NCI-H1930 (cell line): ENCODE measurements at places on chromosomes 13 and 19.

DNA sequence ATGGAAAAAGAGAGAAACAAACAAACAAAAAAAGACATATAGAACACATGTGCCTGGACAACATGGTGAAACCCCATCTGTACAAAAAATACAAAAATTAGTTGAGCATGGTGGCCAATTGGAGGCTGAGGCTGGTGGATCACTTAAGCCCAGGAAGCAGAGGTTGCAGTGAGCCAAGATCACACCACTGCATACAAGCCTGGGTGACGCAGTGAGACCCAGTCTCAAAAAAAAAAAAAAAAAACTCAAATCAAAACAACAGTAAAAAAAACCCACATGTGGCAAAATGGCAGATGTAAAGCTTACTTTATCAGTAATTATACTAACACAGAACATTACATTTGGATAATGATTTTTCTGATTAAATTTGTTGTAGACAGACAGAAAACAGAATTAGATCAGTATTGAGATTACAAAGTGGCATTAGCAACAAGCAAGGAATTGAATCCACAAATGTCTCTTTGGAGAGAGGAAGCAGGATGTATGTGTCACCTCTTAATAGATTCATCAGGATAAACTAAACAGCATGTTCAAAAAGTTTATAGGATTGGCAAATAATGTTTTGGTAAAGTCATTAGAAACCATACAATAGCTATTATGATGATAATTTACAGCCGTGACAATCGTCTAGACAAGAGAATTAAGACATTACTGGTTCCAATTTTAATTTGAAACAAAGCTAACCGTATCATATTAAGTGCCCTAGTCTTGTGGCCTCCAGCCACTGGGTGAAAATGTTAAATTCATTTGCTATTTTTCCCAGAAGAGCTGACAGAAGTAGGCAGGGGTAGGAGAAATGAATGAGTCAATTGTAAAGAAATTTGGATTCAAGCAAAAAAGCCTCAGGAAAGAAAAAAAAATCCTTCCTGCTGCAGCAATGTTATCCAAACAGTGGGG is 206.0 kb downstream of the FGF14 start:
- DNase-seq = no peak

DNA sequence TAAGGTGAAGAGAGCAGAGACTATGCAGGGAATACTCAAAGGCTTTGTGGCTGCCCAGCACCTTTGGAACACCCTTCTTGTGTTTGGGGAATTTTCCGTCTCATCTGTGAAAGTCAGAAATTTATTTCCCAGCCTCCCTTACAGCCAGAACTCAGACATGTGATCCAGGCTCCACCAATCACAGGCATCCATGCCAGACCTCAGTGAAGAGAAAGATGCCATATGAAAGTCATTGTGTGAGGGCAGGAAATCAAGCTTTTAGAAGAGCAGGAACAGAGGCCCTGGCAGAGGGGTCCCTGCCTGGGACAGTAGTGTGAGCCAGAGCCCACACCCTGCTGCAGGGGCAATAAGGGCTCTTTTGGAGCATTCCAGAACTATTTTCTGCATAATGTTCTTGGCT is 12.1 kb downstream of the CCDC70 start:
- no peak for DNase-seq

GRCh38 chr13:27967203-27967735 is 1.8 kb downstream of the CDX2 start:
- no peak for DNase-seq

DNA sequence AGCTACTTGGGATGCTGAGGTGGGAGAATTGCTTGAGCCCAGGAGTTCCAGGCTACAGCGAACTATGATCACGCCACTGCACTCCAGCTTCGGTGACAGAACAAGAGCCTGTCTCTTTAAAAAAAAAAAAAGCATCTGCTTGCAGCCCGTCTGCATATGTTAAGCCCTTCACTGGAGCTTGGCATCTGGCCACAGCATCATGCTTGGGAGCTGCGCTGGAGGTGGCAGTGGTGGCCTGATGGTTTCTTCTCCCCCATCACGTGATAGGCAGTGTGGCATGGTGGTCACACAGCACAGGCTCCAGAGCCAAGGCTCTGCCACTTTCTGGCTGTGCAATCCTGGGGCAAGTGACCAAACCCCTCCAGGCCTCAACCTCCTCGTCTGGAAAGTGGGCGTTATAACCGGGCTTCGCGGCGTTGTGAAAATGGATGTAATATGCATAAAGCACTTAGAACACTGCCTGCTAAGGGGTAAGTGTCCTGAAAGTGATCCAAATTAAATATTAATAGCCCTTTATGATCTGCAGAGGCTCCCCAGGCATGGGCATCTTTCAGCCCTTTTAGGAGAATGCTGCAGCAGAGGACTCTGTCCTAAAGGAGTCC is 24.4 kb downstream of the MARK4 start:
- no peak for DNase-seq

DNA sequence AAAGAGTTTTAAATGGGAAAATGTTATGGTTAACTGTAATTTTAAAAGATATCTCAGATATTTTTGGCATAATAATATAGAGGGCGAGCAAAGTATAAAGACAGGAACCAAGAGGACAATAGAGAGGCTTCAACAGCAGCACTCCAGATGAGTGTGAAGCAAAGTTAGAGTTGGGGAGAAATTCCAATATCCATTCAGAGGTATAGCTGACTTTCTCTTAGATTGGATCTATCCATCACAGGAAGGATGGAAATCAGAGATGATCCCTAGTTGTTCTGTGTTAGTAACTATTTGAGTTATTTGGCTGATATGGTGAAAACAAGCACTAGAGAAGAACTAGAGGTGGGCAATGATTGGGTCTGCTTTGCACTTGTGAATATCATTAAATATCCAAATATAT is 786.0 kb upstream of the KLHL1 start:
- no peak for DNase-seq

GRCh38 chr13:74597526-74597925 is 463.3 kb upstream of the KLF12 start:
- DNase-seq = no peak

DNA sequence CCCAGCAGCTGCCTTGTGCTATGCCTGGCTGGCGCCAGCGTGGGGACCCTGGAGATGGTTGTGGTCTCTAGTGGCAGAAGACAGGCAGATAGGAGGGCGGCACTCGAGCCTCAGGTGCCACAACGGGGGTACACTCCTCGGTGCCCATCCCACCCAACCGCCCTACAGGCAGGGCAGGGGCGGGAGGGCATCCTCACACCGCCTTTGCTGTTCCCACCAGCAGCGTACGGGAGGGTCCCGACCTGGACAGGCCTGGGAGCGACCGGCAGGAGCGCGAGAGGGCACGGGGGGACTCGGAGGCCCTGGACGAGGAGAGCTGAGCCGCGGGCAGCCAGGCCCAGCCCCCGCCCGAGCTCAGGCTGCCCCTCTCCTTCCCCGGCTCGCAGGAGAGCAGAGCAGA is 16.6 kb downstream of the PLIN4 start:
- DNase-seq = no peak

GRCh38 chr19:53980539-53981375 is 10.7 kb upstream of the CACNG6 start:
- DNase-seq = no peak

- no peak for DNase-seq
Observed at GRCh38 chr19:49801966-49802661, 11.0 kb downstream of the FUZ start.

DNA sequence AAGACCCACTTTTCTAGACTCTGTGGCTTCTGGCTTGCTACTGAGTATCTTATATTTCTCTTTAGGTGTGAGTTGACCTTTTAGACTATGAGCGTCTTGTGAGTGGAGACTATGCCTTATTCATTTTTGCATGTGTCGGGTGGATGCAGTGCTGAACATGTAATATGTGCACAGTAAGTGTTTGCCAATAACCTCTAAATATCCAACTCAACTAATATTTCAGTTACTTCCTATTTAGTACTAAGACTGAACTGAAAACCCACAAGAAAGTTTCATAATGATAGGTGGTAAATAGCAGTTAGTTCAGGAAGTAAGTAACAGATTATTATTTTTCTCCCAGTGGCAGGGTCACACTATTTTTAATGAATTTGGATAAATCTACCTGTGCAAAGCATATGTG is 269.3 kb downstream of the KCNRG start:
- no peak for DNase-seq

GRCh38 chr13:20873348-20873747 is 29.2 kb downstream of the XPO4 start:
- DNase-seq = no peak

DNA sequence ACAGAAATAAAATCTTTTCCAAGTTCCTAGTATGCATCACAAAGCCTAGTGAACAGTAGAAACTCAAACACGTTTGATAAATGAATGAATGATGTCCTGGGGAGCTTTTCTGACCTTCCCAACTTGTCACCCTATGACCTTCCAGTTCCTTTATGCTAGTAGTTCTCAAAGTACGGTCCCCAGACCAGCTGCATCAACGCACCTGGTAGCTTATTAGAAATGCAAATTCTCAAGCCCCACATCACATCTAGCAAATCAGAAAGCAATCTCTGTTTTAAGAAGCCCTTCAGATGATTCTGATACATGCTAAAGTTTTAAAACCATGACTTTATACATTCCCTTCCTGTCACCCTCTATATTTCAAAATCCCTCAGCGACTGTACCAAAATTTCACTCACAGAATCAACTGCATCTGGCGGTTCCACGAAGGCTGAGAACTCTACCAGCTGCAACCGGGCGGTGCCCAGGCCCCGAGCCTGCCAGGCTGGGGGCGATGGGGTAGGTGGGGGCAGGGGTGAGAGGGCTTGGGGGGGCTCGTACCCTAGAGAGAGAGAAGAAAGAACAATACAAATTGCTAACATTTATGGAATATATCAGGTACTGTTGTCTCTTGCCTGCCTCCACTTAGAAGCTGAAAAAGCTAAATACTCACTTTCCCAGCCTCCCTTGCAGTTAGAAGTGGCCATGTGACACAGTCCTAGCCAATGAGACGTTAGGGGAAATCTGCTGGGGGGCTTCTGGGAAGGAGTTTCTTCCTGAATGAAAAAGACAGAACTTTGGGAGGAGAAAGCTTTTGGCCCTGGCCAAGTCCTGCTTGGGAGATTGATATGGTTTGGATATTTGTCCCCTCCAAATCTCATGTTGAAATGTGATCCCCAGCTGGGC is 13.3 kb downstream of the CD37 start:
- DNase-seq = no peak

DNA sequence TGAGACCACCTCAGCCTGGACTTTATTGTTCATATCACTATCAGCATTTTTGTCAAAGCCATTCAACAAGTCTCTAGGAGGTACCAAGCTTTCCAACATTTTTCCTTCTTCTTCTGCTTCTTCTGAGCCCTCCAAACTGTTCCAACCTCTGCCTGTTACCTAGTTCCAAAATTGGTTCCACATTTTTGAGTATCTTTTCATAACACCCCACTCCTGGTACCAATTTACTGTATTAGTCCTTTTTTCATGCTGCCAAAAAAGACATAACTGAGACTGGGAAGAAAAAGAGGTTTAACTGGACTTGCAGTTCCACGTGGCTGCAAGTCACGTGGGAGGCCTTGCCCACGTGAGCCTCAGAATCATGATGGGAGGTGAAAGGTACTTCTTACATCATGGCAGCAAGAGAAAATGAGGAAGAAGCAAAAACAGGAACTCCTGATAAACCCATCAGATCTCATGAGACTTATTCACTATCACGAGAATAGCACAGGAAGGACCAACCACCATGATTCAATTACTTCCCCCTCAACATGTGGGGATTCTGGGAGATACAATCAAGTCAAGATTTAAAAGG is 215.1 kb downstream of the PCDH17 start:
- no peak for DNase-seq

DNA sequence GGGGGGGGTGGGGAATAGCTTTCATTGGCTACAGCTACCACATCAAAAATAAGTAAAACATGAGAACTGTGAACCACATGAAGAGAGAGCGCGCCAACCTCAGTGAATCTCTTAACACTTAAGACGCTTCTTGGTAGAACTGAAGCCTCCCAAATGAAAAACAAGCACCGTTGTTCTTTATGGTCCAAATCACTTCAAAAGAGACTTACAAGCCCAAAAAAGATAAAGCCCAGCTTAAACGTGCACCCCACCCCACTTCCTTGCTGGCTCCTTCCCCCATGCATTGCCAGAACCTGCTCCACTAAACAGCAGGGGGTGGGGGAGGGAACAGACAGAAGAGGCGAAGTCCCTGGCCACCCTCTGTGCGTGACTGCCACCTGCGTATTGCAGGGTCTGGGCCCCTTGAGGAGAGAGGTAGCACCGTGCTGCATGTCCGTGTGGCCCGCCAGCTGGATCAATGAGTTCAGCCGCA is 479.1 kb downstream of the FOXO1 start:
- DNase-seq = no peak

DNA sequence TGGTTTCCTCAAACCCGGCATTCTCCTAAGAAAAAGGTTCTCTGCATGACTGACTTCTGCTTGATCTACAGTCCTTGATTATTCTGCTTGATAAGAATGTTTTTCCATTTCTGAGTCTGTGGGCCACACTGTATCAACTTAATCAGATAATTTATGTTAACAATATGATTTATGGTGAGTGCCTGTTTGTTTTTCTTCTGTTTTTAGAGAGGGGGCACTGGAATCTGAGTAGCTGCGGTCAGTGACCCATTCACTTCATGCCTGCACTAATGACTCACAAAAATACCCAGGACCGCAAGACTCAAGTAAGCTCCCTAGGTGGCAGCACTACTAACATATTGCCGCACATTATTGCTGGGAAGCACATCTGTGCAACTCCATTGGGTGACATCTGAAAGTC is 542.3 kb upstream of the ATXN8OS start:
- DNase-seq = no peak

DNA sequence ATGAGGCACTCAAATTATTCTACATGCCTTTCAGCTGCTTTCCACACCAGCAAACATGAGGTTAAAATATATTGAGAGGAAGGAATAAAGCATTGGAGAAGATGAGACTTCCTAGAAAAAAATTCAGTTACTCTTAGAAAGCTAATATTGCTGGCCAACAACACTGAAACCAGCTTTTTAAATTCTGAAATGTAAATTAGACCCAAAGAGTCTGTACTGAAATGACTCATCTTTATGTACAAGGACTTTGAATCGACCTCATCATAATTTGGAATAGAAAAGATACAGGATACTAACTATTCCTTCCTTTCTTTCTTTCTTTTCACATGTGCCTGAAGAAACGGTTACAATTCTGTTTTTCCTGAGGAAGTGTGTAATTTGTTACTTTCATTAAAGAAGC is 6.5 kb upstream of the HSPH1 start:
- DNase-seq = no peak

DNA sequence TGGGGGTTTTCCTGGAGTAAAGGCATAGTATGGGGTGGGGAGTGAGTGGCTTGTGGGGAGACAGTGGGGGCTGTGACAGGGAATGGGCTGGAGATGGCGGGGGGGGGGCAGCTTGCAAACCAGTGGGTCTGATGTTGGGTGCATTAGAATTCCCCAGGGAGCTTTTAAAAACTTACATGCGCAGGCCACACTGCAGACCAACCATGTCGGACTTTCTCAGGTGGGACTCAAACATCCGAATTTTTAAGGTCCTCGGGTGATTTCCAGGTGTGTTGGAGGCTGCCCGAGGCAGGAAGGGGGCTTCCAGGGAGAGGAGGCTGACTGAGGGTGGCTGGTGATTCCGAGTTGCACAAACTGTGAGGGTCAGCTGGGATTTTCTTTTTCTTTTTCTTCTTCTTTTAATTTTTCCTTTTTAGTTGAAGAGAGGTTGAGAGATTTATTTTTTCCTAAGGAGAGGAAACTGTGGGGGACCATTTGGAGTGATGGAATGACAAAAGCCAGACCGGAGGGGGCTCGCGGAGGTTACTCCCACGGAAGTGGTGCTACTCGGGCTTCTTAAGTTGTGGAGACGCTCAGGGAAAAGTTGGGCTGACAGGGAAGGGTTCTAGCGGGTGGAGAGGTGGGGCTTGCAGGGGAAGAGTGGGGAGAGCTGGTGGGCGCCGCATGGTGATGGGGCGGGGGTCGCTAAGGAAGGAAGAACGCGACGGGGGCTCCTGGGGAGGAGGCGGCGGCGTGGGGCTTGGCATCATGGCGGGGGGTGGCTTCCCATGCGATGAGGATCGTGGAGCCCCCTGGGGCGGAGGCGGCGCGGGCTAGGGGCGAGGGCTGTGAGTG is 997 bp upstream of the CACNG8 start:
- DNase-seq = no peak
